ENCODE measurements at places on chromosomes 3 and 15.

- DNase-seq: no peak
These were observed 102.1 kb upstream of the ARPP21 start for GRCh38 chr3:35537265-35537664.

GRCh38 chr3:178498871-178499270 is 37.4 kb upstream of the KCNMB2 start:
- no peak for DNase-seq

GRCh38 chr3:51966486-51966885 is 768 bp downstream of the PCBP4 start:
- DNase-seq: no peak

- DNase-seq: no peak
These were observed 34.9 kb downstream of the MORF4L1 start for GRCh38 chr15:78907577-78907976.

- DNase-seq: no peak
These were observed 359.8 kb downstream of the C3orf38 start for GRCh38 chr3:88509582-88509981.

GRCh38 chr15:84950570-84951111 is 31.0 kb upstream of the PDE8A start:
- DNase-seq: no peak

- DNase-seq: no peak
These were observed 10.7 kb downstream of the BDH1 start for GRCh38 chr3:197545101-197545500.

GRCh38 chr3:86890741-86891396 is 100.1 kb downstream of the VGLL3 start:
- no peak for DNase-seq

DNA sequence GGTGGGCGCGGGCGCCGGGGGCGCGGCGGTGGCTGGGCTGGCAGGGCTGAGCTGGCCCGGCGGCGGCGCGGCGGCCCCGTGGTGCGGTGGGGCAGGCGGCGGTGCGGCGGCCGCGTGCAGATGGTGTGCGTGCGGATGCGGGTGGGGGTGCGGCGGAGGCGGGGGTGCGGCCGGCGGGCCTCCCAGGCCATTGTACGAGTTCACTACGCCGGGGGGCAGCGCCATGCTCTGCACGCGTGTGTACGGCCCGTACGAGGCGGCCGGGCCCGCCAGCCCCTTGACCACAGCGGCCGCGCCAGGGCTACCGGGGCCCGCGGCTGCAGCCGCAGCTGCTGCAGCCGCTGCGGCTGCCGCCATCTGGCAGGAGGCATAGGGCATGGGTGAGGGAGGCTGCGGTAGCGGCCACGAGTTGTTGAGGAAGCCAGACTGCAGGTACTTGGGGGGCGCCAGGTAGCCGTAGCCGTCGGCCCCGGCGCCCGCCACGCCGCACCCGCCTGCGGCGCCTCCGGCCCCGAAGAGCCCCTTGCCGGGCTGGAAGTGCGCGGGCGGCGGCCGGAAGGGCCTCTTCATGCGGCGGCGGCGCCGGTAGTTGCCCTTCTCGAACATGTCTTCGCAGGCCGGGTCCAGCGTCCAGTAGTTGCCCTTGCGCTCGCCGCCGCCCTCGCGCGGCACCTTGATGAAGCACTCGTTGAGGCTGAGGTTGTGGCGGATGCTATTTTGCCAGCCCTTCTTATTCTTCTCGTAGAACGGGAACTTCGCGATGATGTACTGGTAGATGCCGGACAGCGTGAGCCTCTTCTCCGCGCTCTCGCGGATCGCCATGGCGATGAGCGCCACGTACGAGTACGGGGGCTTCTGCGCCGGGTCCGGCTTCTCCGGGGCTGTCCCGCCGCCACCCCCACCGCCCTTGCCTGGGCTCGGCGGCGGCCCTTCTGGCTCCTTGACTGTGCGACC is 951 bp downstream of the FOXL2 start:
- DNase-seq: no peak

DNA sequence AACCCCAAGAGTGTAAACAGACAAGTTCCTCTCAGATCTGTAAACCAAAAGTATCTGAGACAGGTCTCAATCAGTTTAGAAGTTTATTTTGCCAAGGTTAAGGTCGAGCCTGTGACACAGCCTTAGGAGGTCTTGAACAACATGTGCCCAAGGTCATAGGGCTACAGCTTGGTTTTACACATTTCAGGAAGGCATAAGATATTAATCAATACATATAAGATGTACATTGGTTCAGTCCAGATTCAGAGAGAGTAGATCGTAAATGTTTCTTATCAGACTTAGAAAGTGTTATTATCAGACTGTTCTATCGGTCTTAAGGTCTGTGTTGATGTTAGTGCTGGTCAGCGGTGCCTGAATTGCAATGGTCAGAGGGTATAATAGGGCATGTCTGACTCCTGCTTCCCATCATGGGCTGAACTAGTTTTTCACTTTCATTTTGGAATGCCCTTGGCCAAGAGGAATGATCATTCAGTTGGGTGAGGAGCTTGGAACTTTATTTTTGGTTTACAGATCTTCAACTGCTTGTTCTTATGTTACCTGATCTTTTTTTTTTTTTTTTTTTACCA is 27.0 kb upstream of the MFGE8 start:
- no peak for DNase-seq

GRCh38 chr3:197883541-197883940 is 66.4 kb upstream of the RPL35A start:
- DNase-seq: no peak

GRCh38 chr3:18354701-18355100 is 70.4 kb downstream of the SATB1 start:
- no peak for DNase-seq

DNA sequence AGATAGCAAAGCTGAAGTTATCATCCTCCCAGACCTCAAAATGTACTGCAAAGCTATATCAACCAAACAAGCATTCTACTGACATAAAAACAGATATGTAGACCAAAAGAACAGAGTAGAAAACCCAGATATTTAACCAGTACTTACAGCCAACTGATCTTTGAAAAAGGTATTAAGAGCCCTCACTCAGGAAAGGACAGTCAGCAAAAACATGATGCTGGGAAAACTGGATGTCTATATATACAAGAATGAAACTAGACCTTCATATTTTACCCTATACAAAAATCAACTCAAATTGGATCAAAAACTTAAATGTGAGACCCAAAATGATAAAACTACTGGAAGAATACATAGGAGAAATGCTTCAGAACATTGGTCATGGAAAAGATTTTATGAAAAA is 87.5 kb upstream of the MME start:
- no peak for DNase-seq

DNA sequence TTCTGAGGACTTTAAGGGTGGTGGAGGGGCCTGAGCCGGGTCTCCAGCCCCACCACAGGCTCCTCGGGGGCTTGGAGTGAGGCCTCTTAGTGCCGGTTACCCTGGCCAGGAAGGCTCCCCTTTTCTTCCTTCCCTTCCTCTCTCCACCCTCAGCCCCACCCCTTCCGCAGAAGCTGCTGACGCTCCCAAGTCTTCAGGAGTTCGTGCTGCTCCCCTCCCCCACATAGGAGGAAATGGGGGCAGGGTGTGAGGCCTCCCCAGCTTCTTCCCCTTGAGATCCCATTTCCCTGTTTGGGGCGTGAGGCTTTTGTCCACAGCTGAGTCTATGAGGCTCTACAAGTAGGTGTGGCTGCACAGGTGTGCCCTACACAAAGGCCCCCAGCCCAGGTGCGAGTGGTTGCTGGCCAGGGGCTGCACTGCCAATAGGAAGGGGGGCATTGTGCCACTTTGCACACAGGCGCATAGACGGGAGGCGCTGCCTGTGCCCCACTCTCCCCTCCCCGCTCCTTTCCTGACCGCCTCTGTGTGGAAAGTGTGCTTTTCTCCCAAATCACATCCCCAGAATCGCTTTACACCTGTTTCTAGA is 915 bp upstream of the CALML4 start:
- no peak for DNase-seq

DNA sequence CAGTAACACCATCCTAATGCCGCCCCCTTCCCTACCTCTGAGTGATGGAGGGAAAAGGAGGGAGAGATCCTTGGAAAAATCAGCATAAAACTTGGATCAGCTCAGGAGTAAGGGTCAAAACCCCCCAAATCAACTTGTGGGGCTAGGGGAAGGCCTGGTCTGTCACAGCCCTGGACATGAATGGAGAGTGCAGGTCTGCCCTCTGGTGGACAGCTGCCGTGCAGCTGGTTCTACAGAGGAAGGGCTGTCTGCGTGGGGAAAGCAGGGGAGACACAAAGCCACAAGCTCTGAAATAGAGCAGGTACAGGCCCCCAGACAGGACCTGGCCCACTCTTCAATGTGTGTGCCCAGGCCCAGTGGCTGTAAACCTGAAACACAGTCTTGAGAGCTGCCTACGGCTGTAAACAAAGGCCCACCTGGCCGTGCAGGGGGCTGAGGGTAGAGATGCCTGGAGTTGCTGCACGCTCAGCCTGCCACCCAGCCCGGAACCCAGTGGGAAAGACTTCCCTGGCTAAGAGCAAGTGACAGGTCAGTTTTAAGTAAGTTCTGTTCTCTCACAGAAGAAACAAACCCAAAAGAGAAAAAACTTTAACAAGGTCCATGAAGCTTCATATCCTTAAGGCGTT is 16.4 kb downstream of the CLK3 start:
- peak; percentile 88 for DNase-seq

GRCh38 chr3:158953131-158953530 is 151.3 kb downstream of the MFSD1 start:
- no peak for DNase-seq

DNA sequence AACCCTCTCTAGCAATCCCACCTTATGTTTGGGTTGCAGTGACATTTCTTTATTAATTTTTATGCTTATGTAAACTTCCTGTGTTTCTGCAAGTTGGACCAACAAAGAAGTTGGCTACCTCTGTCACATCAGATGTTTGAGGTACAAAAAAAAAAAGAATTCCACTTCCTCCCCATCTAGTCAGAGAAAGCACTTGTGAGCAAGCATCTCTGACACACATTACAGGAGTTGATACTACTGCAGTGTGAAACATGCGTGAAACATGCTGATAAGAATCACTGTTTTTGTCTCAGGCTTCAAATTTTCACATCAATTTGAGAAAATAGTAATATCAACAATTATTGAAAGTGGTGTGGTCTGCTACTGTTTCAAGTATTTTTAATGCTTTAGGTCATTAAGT is 1.3 kb downstream of the SCAANT1 start:
- DNase-seq: no peak

DNA sequence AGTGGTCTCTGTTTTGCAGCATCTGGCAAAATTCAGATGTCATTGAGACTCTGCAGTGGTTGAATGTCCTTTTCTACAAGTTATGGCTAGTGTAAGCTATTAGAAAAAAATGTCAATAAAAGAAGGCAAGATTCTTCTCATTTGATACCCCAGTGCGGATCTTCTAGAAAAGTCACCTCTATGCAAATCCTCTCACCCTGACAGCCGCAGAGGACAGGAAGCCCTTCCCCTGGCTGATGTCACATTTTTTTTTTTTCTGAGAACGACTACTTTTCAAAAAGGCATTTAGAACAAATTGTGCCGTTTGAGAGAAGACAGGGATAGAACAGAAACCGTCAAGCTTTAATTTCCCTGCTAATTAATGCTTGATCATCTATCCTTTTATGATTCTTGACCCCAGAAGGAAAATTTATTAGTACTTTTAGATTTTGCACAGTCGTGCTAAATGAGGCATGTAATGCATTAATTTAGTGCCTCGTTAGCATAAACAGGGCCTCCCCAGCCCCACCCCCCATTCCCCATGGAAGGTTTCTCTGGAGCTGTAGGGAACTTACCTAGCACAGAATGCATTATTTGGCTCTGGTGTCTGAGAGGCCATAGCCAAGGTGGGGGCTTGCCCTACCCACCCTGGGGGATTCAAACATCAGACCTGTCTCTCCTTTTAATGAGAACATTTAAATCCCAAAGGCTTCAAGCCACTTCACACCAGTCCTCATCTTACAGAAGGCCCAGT is 183.8 kb downstream of the OPA1 start:
- DNase-seq: no peak

DNA sequence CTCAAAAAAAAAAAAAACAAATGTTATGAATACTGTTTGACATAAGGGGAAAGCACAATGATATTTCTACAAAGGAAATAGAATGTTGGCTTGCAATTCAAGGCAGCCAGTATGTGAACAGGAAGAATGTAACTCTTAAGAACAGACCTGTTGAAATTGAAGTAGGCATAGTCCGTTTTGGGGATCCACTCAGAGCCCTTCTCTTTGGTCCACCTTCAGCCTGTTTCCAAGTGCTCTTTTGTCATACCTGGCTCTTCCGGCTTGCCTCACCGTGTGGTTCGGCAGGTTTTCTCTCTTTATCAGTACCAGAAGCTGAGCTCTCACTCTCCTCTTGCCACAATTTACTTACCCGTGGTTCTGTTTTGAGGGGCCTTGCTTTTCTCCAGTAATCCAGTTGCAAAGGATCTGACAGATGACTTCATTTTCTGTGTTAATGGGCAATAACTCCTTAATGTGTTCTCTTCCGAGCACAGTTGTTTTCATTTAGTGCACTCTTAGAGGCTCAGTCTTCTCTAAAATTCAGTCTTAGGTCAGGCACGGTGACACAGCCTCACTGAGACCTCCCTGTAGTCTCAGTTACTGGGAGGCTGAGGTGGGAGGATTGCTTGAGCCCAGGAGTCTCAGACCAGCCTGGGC is 6.7 kb downstream of the ABHD17C start:
- no peak for DNase-seq

DNA sequence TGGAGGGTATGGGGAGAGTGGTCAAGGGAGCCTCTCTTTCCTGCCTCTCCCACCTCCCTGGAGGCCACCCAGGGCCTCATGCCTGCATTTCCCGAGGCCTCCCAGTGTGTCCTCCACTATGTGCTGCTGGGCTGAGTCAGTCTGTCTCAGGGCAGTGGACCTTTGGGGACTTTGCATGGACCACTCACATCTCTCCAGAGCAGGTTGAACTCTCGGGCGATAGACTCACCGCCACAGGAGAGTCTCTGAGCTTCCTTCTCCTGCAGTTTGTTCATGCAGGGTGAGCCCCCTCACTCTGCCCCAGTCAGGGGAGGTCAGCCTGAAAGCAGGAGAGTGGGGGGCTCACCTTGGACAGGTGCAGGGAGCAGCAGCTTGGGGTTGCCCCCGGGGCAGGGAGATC is 60.5 kb upstream of the SEC22A start:
- DNase-seq: no peak

- no peak for DNase-seq
These were observed 4.2 kb upstream of the PLOD2 start for GRCh38 chr3:146164971-146165769.

- DNase-seq: no peak
These were observed 1.6 kb downstream of the TPM1 start for GRCh38 chr15:63044077-63044644.

- DNase-seq: no peak
These were observed 57.5 kb downstream of the FLNB start for GRCh38 chr3:58065700-58066167.

- DNase-seq: no peak
These were observed 36.9 kb downstream of the SETMAR start for GRCh38 chr3:4340077-4340410.

GRCh38 chr3:46642971-46643370 is 30.6 kb downstream of the FAM240A start:
- no peak for DNase-seq

DNA sequence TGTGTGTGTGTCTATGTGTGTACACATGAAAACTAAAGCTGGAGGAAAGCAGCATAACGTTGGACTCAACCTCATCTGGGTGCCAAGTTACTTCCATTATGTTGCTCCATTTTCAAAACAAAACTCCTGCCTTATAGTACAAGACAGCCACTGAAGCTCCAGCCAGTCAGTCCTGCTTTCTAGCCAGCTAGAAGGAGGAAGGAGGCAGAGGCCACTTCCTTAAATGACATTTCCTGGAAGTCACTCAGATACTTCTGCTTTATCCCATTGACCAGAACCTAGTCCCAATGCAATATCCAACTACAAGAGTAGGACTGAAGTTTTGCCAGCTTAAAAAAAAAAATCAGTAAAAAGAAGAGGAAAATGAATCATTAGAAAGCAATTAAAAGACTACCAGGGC is 31.7 kb downstream of the CADPS start:
- DNase-seq: no peak

- peak; percentile 19 for DNase-seq
These were observed at the start of gene GAP43 for GRCh38 chr3:115623044-115623868. Gene GAP43, plus strand, starts transcription at chr3:115623510. Its CDS starts 180 bp downstream, at chr3:115623690.
